Posterior cingulate gyrus (tissue), 11 donors: ENCODE measurements at places on chromosomes 2 and 18.

DNA sequence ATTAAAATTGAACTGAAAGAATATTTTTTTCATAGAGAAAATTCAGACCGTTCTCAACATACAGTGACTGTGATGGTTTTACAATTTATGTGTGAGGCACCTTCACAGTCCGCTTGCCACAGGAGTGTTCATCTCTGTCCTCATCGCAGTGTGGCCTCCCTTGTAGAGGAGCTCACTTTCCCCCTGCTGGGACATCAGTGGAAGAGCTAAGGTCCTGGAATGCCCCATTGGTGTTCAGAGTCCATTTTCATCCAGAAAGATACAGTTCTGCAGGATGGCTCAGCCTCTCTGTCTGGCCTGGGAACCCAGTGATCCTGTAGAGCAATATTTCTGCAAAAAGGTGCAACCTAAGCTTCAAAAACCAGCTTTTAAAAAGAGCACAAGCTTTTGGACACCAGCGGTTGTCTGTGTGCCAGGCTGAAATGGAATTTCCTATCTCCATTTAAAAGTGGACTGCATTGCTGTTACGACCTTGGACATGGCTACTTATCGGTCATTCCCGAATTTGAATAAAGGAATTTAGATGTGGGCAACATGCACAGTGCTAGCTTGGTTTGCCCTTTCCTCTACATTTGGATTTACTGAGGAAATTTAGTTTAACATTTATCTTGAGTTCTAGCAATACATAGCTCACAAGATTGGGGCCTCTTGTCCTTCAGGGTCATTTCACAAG is 26.7 kb upstream of the FAM237A start:
- no peak for DNase-seq

DNA sequence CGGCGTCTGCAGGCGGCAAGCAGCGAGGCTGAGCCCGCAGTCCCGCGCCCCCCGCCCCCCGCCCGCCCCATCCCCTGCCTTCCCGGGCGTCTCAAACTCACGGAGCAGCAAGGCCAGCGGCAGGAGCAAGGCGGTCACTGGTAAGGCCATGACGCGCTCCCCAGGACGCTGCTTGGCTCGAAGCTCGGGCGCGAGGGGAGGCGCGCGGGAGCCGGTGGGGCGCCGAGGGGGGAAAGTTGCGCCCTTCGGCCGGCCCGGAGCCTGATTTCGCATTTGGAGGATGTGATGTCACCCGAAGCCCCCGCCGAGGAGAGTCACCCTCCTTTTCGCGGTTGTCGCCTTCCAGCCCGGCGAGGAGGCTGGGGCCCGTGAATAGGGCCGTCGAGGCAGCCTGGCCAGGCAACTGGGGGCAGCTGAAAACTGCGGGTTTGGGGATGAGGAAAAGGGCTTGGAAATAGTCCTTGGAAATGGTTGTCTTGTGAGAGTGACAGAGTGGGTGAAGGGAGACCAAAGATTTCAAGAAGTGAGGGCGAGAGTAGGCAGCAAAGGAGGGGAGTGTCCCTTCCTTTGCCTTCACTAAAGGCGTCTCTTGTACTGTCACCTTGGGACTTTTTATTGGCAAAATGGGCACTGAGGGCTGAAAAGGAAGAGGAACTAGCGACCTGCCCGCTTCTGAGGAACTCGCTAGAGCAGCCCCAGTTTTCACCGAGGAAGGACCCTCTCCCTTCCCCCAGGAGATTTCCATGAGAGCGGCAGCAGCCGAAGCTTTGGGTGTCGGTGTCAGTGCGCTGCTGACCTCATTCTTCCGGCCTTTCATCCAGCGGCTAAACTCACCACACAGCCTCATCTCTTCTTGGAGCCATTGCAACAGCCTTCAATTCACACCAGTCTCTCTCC is at the start of gene CD8A:
Gene CD8A (minus strand): TSS at position 238 of the 897 bp plus-strand sequence. CDS start 88 bp downstream, at position 150.
- DNase-seq = no peak

- DNase-seq = no peak
Observed at GRCh38 chr18:36160959-36161371, 26.3 kb upstream of the MOCOS start.

GRCh38 chr2:190640117-190640516 is 8.8 kb upstream of the NAB1 start:
- DNase-seq = no peak

DNA sequence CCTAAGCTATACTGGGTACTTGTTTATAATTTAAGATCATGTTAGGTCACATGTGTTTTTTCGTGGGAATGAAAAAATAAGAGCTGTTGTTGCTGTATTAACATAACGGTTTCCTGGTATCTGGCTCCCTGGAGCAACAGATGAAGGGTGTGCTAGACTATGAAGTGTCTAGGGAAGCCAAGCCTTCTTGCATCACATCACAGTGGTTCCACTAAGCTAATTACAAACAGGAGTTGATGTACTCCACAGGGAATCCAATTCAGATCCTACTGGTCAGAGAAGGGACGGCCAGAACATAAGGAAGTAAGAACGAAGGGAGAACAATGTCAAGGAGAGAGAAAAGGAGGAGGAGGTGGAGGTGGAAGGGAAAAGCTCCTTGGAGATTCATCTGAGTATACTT is 193.0 kb upstream of the CYP26B1 start:
- no peak for DNase-seq

DNA sequence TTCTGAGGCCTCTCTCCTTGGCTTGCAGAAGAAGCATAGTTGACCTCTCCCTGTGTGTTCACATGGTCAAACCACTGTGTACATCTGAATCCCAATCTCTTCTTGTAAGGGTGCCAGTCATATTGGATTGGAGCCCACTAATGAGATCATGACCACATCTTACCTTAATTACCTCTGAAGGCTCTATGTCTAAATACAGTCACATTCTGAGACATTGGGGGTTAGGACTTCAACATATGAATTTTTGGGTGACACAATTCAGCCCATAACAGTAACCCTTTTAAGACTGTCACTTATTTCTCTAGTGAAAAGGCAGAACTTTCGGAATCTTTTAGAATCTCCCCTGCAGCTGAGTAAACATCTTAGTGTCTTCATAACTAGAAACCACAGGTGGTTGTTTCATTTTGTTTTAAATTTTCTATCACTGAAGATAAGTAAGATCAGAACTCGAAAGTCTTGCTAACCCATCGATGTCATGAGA is 33.3 kb downstream of the BMP10 start:
- no peak for DNase-seq

- DNase-seq = no peak
Observed at GRCh38 chr2:236908439-236909192, 177.1 kb upstream of the COPS8 start.

DNA sequence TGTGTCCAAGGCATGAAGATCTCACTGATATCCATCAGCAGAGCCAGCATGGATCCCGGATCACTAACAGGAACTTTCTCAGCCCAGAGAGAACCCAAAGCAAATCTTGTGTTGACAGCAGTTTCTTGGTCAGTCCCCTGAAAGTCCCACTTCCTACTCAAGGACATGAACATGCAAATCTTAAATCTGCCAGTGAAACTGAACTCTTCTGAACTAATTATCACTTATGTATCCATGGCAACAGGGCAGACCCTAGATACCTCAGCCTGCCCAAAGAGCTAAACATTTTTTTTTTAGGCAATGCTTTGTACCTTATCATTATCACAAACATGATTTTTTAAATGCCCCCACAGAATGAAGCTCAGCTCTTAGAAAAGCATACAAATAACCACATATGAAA is 127.8 kb upstream of the DDX18 start:
- no peak for DNase-seq

DNA sequence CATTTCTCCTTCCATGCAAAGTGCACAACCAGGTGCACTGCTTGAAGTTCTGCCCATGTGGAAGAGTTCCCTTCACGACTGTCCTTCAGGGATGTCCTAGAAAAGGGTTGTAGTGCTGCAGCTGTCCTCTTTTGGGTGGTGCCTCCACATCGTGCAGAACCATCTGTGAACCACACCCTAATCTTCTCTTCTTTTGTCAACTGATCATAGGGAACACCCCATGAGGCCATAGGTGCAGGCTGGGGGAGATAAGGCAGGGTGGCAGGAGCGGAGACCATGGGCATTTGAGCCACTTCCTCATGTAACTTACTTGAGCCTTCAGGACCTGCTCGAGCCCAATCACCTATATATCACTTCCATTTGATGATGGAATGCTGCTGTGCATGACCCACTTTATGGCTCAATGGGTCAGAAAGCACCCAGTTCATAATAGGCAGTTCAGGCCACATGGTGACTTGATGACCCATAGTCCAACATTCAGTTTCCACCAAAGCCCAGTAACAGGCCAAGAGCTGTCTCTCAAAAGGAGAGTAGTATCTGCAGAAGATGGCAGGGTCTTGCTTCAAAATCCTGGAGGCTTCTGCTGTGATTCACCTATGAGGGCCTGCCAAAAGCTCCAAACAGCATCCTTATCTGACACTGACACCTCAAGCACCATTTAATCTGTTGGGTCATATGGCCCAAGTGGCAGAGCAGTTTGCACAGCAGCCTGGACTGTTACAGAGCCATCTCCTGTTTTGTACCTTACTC is 84.7 kb upstream of the CYRIA start:
- DNase-seq = no peak

DNA sequence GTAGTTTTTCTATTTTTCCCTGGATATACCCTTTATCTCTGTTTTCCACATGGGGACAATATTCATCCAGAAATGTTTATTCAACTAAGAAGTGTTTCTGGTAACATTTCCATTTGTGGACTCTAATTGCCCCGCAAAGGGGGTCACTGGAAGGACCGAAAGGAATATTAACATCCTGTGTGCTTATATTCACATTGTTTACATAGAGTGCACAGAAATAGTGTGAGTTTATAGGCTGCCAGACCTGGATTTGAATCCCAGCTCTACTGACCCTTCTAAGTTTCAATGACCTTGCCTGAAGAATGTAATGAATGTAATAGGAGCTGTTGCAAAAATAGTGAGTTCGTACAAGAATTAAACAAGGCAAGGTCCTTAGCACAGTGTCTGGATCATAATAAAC is 152.9 kb upstream of the NCKAP5 start:
- no peak for DNase-seq

GRCh38 chr2:105761931-105762515 is 17.3 kb downstream of the NCK2 start:
- DNase-seq = no peak

- DNase-seq = no peak
Observed at GRCh38 chr18:7177116-7177744, 53.7 kb upstream of the LRRC30 start.

GRCh38 chr2:96508521-96509113 is 3.5 kb upstream of the NEURL3 start:
- DNase-seq = no peak

- DNase-seq = no peak
Observed at GRCh38 chr2:9388199-9388681, 35.1 kb downstream of the ITGB1BP1 start.

DNA sequence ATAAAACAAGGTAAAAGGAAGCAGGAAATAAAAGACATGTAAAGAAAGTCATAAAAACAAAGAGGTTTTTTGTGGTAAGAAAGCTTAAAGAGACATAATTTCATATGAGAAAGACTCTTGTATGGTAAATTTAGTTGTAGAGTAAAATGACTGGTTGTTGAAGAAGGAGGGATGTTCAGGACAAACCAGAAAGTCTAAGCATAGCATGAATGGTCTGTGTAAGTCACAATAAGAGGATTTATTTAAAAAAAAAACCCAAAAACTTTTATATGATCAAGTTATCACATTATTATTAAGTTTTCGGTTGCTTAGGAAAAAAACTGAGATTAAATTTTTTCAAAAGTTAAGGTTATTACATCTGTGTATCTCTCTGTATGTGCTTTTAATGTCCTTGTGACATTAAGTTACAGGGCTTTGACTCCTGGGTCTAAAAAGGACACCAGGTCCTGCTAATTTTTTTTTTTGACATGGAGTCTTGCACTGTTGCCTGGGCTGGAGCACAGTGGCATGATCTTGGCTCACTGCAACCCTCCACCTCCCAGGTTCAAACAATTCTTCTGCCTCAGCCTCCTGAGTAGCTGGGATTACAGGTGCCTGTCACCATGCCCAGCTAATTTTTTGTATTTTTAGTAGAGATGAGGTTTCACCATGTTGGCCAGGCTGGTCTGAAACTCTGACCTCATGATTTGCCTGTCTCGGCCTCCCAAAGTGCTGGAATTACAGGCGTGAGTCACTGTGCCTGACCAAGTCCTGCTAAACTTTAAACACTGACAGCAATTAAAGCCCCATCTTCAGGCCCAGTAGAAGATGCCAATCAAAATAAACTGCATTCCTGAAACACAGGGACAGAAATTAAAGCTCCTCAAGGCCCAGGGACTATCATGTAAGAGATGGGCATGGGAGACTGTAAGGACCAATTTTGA is 14.2 kb upstream of the OXER1 start:
- no peak for DNase-seq

GRCh38 chr2:130790804-130791616 is 35.7 kb downstream of the AMER3 start:
- DNase-seq = no peak

DNA sequence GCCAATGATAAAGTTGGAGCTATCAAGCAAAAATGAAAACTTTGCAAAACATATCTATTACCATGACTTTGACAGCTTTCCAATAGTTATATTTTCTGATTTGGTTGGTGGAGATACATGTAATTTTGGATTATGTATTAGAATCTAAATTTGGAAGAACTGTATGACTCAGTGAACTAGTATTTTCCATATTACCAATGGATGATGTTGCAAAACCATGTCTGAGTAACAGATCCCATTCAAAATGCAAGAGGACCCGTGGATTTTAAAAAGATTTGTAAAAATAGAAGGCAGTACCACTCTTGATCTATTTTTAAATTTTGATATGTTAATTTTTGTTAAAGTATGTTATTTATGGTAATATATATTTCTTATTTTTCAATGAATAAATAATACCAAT is 83.0 kb downstream of the TAF4B start:
- no peak for DNase-seq

GRCh38 chr2:14988600-14988999 is 356.1 kb downstream of the LRATD1 start:
- no peak for DNase-seq

DNA sequence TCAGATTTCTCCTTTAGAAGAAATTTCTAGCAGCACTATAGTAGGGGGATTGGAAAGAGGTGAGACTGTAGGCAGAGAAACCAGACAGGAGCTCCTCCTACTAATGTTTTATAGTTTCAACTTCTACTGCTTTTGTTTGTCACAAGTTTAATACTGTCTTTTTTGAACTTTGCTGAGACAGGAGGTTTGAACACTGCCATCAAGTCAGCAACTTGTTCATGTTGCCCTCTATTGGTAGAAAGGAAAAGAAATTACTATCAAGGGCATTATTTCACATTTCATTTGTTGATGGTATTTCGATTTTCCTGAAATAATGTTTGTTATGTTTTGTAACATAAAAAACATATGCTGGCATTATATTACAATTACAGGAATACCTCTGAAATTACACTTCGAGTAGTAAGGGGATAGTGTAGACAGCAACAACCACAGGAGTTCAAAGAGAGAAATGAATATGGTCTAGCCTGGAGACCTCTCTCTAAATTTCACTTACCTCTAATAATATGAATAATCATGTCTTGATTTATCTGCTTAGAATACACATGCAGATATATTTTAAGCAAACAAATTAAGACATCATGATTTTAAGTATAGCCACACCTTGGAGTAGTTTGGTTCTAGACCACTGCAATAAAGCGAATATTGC is 12.4 kb upstream of the CCDC88A start:
- no peak for DNase-seq
